ENCODE measurements at places on chromosomes 2 and 18. TPM values are rescaled to one million over a fixed set of nuclear protein-coding genes. Genes with fewer than 3 reads are reported as not detected.

Gene ANKAR
- 15.9 TPM for total RNA-seq

Gene C2orf81
- 0.30 TPM for total RNA-seq

Gene AQP12A
- total RNA-seq, result not detected

- DNase-seq, result no peak
Observed at GRCh38 chr2:19073522-19073921, 284.9 kb downstream of the OSR1 start.

Gene GNAL
- total RNA-seq, result 4.1 TPM

- DNase-seq, result no peak
Observed at GRCh38 chr2:117938611-117939010, 75.3 kb downstream of the CCDC93 start.

- no peak for DNase-seq
Observed at GRCh38 chr2:235223011-235223410, 270.8 kb upstream of the AGAP1 start.

- no peak for DNase-seq
Observed at GRCh38 chr2:199414001-199414400, 43.7 kb downstream of the SATB2 start.

Gene SLC35F5
- 136 TPM for total RNA-seq

DNA sequence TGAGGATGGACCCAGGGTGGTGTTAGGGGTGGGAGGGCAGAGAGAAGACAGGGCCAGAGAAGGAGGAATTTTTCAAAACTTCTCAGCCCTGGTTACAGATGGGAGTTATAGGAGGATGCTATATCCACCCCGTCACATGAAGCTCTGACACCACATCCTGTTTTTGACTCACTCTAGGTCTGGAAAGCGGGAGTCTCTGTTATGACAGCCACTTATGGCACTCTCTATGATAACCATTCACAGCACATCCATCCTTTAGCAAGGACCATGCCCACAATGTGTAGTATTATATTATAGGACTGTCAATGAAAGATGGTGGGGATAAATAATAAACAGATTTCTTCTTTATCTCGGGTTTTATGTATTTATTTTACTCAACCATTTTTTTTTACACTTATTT lies 461.2 kb downstream of the CDH2 start:
- DNase-seq, result no peak

- DNase-seq, result no peak
Observed at GRCh38 chr2:157698430-157698829, 69.8 kb upstream of the ACVR1C start.

DNA sequence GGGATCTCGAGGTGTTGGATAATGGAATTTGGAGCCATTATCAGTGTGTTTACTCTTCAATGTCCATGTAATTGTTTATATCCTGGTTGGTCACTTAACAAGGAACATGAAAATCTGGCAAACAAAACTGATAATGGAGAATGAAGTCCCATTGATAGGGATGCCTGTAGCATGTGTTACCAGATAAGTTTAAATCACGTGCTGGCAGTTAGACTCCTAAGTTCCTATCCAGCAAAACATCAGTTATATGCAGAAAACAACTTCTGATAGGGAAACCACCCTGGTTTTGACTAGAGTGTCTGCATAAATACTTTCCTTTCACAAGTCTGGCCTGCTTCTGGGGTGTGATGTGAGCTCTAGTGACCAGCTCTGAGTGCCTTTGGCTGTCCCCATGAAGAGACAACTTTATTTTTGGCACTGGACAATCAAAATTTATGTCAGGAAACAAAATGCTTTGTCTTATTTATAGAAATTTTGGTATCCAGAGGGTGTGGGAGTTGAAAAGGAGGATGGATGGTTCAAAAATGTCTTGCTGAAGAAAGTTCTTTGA lies 82.0 kb downstream of the FHOD3 start:
- DNase-seq, result no peak

All from skin of body (tissue), 3 donors.